ENCODE measurements at places on chromosomes 7 and 10.

DNA sequence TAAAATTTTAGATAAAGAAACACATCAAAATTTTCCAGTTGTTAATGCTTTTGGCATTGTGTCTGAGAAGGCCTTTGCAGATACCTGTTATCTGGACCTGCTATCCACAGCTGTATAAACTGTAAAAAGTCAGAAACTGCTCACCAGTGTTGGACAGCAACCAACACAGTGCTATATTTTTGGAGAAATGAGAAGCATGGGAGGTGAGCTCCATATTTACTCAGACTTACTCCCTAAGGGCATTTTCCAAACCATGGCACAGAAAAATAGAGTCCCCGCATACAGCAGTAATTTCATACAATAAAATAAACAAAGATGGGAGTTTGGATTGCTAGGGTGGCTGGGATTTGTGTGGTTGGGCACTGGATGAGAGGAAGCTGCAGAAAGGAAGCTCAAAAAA lies 136.3 kb upstream of the GLI3 start:
- DNase-seq: no peak

DNA sequence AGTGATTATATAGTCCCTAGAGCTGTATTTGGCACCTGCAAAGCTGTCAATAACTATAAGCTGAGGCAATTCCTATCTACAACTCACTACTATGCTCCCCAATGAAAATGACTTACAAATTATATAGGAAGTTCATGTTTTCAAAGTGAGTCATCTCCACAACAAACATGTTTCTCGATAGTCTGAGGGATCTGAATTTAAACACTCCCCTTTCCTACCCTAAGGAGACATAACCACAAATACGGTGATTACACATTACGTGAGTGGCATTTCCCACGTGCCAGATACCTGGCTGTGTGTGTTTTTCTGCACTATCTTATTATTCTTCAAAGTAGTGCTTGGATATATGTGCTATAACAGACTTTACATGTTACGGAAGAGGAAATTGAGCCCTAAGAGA lies 122.5 kb upstream of the C1QL3 start:
- no peak for DNase-seq

- no peak for DNase-seq
Observed at GRCh38 chr7:120615703-120616102, 242.2 kb downstream of the TSPAN12 start.

DNA sequence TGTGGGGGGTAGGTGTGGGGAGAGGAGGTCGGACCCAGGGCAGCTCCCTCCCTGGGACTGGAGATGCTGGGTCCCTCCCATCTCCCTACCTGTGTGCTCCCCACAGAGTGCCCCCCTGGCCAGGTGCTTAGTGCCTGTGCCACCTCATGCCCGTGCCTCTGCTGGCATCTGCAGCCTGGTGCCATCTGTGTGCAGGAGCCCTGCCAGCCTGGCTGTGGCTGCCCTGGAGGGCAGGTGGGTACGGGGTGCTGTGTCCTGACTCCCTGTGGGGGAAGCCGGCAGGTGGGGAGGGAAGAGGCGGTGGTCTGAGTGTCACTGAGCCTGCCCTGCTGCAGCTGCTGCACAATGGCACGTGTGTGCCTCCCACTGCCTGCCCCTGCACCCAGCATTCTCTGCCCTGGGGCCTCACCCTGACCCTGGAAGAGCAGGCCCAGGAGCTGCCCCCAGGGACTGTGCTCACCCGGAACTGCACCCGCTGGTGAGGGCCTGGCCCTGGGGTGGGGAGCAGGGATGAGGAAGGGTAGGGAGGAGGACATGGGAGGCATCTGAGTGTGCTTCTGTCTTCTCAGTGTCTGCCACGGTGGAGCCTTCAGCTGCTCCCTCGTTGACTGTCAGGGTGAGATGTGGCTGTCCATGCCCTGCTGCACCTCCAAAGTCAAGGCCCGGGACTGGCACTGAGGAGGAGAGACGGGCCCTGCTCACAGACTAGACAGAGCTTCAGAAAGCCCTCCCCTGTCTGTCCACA lies 11.7 kb upstream of the ZNF862 start:
- no peak for DNase-seq

- DNase-seq: no peak
Observed at GRCh38 chr10:98195120-98195519, 60.7 kb downstream of the R3HCC1L start.

- DNase-seq: no peak
Observed at GRCh38 chr10:121696854-121697253, 98.6 kb upstream of the FGFR2 start.

GRCh38 chr10:80324891-80325364 lies 31.6 kb downstream of the DYDC1 start:
- no peak for DNase-seq

DNA sequence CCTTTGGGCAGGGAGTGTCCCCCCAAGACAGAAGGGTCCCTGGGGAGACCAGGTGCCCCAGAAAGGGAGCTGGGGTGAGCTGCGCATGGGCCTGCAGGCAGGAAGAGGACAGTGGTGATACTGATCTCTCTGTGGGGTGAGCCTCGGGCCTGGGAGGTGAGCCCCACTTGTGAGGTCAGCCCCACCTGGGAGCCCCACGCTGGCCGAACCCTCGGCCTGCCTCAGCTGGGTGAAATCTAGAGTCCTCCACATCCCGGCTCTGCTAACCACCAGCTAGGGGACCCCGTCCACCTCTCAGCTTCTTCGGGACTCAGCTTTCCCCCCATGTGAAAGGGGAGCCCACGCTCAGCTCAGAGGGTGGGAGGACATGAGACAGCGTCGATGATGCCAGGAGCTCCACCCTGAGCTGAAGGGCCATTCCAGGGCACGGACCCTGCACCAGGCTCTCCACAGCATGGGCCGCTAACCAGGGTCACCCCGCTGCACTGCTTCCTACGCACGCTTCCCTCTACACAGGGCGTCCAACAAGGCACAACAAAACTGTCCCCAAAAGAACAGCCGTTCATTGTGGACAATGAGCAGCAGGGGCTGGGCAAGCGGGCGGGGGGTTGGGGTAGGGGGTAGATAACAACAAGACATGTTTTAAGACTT lies 48.7 kb downstream of the CAMK2B start:
- no peak for DNase-seq

- no peak for DNase-seq
Observed at GRCh38 chr7:6618621-6619020, 3.2 kb downstream of the ZNF853 start.

DNA sequence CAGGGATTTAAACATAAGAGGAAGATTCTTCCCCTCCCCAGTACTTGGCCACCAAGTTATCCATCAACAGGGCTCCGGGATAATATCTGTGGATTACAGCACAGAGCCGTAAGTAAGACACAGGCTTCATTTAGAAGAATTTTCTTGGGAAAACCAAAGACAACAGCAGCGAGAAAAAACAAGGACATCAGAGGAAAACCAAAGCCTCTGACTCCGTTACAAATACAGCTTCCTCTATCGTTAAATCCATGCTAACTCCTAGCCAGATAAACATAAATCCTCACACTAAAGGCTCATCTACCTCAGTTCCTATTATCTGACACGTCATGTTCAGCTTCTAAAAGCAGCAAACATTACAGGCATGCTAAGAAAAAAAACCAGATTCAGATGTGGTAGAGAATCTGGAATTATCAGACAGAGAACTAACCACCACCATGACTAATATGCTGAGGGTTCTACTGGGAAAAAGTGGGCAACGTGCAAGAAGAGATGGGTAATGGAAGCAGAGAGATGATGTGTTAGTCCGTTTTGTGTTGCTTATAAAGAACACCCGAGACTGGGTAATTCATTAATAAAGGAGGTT lies 48.4 kb downstream of the BRI3 start:
- DNase-seq: no peak

- no peak for DNase-seq
Observed at GRCh38 chr7:18041191-18041590, 13.5 kb upstream of the PRPS1L1 start.

DNA sequence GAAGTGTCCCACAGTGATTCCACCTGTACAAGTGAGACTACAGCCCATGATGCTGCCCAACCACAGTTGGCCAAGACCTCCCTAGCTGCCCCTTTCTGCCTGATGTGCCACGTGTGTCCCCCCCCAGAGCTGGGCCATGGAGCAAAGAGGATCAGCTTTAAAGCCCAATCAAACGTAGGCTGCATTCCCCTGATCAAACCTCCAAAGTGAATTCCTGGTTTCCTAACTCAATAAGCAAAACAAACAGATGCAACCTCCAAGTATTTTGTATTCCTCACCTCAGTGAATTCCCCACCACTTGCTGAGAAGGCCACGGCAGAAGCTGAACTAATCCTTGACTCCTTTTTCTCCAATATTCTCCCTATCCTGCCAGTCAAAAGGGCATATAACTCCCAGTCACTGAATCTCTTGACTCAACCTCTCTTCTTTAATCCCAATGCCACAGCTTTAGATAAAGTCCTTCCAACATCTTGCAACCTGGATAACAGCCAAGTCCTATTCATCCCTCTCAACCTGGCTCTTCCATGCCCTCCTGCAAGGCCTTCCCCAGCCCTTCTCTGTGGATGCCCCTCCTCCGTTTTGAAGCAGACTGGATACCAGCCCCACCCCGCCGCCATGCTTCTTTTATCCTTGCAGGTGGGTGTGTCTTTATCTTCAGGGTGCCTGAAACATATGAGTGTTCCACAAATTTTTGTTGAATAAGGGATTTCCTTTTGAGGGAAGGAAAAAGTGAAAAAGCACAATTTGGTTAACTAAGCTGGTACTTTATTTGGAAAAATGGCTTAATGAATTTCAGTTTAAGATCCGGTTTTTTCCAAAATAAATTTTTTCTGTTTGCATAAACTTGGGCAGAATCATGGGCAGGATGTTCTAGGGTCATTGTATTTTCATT lies 285.2 kb upstream of the MKLN1 start:
- no peak for DNase-seq

- no peak for DNase-seq
Observed at GRCh38 chr10:75304741-75305390, 69.1 kb upstream of the COMTD1 start.

- DNase-seq: no peak
Observed at GRCh38 chr7:56188376-56188775, 72.2 kb upstream of the NUPR2 start.

- no peak for DNase-seq
Observed at GRCh38 chr10:94405406-94405805, 3.1 kb downstream of the TBC1D12 start.

DNA sequence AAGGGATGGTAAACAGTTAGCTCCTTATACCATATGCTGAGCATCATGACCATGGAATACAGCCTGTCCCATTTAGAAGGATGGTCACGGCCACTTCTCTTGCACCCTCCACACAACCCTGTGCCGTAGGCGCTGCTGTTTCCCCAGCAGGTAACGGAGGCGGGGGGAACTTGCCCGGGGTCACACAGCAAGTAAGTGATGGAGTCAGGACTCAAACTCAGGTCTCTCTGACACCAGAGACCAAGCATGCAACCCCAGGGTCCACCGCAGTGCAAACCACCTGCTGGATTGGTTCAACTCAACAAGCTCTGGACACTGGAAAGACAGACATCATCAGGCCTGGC lies 71.6 kb downstream of the ZRANB1 start:
- no peak for DNase-seq

DNA sequence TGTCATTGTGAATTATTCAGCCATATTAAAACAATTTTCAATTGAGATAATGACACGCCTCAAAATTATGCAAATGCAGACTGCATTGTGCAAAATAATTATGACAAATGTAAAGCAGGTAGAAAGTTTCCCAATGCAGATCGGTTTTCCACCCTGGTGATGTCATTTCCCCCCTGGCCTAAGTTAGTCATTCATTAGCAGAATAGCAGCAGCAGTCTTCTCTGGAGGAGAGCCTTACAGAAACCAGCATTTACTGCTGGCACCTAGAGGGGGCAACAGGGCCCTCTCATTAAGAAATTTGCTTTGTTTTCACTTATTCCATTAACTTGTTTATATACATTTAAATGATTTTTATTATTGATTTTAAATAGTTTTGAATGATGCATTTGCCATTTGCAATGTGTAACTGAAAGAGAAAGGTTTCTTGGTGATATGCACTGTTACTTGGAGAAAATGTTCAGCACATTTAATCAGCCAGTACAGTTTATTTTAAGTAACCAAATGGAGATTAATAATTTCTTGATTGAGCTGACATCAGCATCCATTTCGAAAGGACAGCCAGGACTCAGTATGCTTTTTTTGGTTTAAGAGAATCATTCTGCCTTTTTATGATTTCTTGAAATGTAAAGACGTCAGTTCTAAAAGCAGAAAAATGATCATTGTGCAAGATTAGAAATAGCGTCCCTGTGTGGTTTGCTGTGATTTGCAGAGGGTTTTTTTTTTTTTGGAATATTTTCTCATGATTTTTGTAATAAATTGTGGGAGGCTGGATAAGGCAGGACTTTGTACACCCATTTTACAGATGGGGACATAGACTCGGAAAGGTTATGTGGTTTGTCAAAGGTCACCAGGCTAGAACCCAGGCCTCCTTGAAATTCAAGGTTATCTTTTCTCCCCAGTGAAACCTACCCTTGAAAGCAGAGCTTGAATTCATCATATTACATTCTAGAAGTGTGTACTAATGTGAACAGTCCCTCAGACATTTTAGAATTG lies 3.5 kb downstream of the ARID5B start:
- peak; percentile 43 for DNase-seq

DNA sequence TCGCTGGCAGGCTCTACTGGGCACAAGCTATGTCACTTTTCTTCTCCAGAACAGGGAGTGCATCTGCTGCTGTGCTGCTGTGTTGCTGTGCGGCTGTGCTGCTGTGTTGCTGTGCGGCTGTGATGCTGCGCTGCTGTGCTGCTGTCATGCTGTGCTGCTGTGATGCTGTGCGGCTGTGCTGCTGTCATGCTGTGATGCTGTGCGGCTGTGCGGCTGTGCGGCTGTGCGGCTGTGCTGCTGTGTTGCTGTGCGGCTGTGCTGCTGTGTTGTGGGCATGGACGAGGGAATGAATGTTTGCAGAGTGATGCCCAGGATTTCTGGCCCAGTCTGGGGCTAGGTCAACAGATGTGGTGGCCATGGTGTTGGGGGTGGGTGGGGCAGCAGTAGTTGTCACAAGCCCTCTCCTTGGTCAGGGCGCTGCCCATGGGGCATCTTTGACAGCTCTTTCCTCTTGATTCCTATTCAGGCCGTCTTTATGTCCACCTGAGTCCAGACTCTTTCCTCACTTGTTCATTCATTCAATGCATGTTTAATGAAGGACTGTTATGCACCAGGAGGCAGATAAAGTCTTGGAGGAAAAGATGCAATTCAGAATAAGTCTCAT lies 55.6 kb downstream of the C10orf120 start:
- DNase-seq: no peak

DNA sequence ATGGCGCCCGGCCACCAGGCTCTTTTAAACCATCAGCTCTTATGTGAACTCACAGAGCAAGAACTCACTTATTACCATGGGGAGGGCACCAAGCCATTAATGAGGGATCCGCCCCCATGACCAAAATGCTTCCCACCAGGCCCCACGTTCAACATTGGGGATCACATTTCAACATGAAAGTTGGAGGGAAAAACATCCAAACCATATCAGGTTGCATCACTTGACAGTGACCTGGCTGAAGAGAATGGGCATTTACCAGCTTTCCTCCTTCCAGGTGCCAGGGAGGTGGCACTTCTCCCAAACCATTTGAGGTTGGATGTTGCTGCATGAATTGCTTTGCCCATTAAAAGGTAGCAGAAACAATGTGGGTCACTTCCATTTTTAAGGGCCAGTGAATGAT lies 115.6 kb upstream of the TNS3 start:
- DNase-seq: no peak

- DNase-seq: no peak
Observed at GRCh38 chr10:120314442-120314841, 142.6 kb upstream of the PLPP4 start.

GRCh38 chr7:130329681-130330080 lies 14.9 kb upstream of the CPA5 start:
- no peak for DNase-seq

- DNase-seq: peak; percentile 80
Observed at GRCh38 chr10:133308421-133309099, at the start of the genes TUBGCP2 and ZNF511. Gene TUBGCP2 (minus strand): TSS chr10:133308872. CDS start chr10:133302941, 5,931 bp downstream. Gene ZNF511 (plus strand): TSS chr10:133308914. CDS start chr10:133308944, 30 bp downstream.

Data from stimulated activated CD4-positive, alpha-beta T cell treated with anti-CD3 and anti-CD28 coated beads, TNF-alpha, amount 100 ng/mL, for 4 hours (primary cell).